ENCODE measurements at places on chromosomes 12 and 14.

DNA sequence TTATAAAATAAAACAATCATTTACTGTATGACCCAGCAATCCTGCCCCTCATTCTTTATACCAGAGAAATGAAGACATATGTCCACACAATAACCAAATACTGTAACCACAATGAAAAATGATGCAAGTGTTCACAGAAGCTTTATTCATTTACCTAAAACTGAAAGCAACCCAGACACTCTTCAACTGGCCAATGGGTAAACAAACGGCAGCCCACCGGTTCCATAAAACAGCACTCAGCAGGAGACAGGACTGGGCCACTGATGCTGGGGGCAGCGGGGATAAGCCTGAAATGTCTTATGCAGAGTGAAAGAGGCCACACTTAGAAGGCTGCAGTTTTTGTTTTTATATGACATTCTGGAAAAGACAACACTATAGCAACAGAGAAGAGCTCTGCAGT lies 15.1 kb downstream of the DDX51 start:
- DNase-seq, result no peak

DNA sequence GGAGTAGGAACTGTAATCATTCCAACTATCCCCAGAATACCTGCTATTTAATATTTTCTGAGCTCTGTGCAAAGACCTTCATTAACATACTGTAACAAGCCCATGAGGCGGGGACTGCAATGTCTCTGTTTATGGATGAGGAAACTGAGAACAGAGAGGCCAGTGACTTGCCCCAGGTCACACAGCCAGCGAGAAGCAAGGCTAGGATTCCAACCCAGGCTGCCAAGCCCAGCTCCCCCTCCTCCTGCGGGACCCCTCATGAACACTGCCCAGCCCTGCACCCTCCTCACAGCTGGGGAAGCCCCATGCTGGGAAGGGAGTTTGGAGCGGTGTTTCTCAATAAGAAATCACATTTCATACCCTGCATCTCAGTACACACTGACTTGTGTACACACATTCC lies 10.9 kb downstream of the HVCN1 start:
- no peak for DNase-seq

GRCh38 chr12:6929466-6930452 lies 2.0 kb downstream of the ATN1 start:
- DNase-seq, result no peak

- no peak for DNase-seq
Measured at GRCh38 chr14:95097385-95097784, 59.9 kb downstream of the DICER1 start.

GRCh38 chr12:54407183-54407905 lies 11.7 kb downstream of the ITGA5 start:
- no peak for DNase-seq

DNA sequence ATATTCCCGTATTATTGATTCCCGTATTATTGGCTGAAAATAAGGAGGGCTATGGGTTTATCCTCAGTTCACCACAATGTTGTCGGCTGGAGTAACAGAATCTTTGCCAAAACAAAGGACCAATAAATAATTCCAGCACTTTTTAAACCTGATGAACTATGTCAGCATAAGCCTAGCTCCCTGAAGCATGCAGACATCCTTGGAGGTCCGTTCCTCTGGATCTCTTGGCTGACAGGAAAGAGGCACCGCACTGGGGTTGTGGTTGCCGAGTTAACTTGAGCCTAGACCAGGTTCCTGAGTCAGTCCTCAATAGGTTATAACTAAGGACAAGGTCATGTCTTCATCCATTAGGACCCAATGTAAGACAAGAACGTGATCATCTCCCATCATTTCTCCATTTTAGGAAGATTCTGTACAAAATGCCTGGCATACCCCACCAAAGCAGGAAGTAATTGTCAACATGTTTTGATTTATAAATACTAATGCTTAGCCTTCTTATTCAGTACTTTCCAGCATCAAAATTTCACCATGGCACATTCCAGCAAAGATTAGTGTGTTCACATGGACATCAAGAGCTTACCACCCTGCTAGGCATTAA lies 36.6 kb downstream of the NID2 start:
- no peak for DNase-seq

- no peak for DNase-seq
Measured at GRCh38 chr12:92457458-92458180, 245.2 kb upstream of the PLEKHG7 start.

DNA sequence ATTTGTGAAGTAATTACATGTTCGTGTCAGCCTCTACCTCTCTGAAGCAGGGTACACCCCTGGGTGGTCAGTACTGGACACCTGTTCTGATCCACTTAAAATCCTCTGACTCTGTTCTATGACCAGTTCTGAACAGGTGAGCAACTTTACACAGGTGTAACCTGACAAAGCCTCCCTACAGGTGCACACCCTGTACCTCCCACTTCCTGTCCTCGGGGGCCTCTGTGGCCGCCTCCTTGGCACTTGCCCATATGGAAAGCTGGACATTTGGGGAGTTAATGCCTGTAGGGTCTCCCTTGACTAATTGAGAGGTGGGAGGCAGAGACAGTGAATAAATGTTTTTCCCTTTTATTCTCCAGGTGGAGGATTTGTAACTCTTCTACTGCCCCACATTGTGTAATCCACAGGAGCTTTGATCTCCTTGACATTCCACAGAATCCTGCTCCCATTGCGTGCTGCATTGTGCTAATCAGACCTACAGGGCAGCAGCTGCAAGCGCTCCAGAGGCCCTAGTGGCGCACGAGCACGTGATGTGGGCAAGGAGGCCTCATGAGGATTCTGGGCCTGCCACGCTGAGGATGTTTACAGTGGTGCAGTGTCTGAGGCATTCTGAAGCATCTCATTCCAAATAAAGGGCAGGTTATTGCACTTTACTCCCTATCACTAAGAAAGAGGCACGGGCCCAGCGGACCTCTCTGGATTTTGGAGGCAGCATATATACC lies 45.8 kb upstream of the BATF start:
- DNase-seq, result no peak

- DNase-seq, result no peak
Measured at GRCh38 chr14:92630367-92630766, 116.8 kb downstream of the RIN3 start.

GRCh38 chr12:1575408-1576401 lies 18.7 kb downstream of the FBXL14 start:
- DNase-seq, result no peak

GRCh38 chr12:45581112-45581511 lies 148.4 kb upstream of the ARID2 start:
- no peak for DNase-seq

DNA sequence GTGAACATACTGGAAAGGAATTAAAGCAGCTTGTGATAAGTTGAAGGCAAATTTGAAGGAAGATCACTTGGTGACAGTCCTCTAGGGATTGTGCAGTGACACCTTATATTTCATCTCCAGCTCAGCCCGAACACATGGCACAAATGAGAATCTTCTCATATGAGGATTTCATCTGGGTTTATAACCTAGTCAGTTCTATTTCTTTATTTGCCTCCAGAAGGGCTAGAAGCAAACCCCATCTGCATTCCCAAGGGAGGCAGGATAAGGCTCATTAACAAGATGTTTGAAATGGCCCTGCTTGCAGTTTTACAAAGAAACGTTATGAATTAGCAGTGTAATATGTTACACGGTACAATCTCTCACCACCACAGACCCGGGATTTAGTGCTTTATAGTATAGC lies 90.7 kb upstream of the KRR1 start:
- no peak for DNase-seq

DNA sequence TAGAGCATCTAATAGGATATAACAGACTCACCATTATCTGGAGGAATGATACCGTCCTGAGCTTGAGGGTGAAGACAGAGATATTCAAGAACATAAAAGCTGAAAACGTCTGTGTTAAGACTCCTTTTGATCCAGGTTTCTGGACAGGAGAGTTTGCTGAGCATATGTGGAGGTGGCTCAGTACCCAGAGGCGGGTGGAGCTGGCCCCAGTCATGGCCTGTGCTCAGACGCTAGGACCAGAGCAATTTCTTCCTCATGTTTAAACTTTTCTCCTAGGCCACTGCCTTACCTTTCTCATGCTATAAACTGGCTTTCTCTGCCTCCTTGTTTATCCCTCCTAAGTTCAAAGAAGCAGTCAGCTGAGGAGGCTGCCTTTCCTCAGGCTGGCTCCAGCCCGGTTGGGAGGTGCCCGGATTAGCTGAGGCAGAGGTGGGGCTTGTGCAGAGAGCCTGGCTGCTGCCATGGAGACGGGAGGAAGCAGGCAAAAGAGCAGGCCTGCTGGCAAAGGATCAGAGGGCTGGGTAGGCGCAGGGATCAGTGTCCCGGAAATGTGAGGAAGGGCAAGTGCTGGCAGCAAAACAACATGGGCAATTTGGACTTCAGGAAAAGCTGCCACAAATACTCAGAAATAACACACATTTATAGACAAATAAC lies 13.7 kb downstream of the COA8 start:
- no peak for DNase-seq

Data from activated gamma-delta T cell treated with anti-CD3 and anti-CD28 coated beads, Interleukin-2, amount 50 U/mL, for 16 hours (primary cell).